HFFc6 (cell line): ENCODE measurements at places on chromosomes 3 and 15.
A peak's percentile ranks its signal among the peaks of the same experiment; 100 is the strongest.

DNA sequence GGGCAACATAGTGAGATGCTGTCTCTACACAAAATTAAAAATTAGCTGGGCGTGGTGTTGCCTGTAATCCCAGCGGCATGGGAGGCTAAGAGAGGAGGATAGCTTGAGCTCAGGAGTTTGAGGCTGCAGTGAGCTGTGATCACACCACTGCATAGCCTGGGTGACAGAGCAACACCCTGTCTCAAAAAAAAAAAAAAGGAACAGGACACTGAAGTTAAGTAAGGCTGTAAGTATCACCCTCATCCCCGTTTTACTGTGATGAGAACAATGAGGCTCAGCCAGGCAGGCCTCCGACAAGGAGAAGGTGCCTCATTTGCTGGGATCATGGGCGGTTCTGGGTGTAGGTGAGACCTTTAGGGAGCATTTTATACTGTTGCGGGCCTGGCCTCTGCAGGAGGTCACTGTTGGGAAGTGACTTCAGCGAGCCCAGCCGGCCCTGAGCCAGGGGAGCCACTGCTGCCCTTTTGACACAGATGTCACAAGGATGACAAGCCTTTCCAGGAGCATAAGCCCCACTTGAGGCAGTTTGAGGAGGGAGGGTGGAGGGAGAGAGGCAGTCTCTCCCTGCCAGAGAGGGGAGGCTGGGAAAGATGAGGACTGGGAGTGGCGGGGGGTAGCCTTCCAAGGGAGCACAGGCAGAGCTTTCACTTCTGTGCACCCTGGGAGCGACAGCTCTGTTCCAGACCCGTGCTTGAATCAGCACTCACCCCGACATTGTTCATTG, 30.8 kb downstream of the IRAK2 start:
- DNase-seq = no peak

DNA sequence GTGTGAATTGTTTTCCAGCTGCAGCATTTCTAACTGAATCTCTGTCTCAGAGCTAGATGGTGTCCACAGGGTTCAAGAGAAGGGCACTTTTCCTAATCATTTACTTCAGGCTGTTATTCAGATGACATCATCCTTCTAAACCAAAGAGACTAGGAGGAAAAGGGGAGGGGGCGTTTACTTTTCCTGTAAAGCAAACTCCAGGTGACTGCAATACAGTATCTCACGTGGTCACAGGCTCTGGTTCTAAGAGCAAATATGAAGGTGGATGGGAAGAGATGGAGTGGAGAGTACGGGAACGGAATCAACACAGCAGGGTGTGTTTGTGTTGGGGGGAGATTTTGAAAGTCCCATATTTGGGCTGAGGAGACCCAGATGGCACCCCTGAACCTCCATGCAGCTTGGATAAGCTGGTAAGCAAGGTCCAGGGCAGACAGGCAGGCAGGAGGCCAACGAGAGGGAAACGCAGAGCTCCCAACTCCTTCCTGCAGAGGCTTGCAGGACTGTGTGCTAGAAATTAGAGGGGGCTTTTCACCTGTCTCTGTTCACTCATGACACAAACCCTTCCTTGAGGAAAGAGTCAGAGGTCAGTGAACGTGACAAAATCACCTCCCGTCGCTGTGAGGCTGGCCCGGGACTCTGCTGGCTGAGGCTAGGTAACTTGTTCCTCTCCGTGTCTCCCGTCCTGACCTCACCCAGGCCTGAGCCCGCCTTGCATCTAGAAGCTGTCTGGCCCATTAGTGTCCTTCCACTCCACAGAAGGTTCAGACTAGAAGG, 151.2 kb downstream of the OPA1 start:
- DNase-seq = no peak

DNA sequence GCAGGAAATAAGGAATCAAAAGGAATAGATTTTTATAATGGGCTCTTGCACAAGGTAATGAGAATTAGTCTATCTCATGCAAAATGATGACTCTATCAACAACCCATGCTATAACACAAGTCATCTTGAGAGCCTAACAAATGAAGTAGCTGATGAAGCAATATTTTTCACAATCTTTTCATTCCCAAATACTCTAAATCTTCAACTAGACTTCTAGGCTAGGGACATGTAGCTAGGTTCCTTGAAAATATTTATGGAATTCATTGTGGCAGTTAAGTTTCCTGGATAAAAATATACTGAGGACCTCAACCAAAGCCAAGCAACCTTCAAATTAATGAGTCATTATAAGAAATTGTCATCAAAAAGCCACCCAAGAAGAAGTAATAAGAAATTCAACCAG, 55.4 kb downstream of the DCBLD2 start:
- peak; percentile 47 for DNase-seq

- DNase-seq = peak; percentile 84
These were observed 28.8 kb downstream of the KNG1 start for GRCh38 chr3:186746008-186746407.

GRCh38 chr3:45413172-45413765, 24.9 kb downstream of the LARS2 start:
- DNase-seq = no peak

DNA sequence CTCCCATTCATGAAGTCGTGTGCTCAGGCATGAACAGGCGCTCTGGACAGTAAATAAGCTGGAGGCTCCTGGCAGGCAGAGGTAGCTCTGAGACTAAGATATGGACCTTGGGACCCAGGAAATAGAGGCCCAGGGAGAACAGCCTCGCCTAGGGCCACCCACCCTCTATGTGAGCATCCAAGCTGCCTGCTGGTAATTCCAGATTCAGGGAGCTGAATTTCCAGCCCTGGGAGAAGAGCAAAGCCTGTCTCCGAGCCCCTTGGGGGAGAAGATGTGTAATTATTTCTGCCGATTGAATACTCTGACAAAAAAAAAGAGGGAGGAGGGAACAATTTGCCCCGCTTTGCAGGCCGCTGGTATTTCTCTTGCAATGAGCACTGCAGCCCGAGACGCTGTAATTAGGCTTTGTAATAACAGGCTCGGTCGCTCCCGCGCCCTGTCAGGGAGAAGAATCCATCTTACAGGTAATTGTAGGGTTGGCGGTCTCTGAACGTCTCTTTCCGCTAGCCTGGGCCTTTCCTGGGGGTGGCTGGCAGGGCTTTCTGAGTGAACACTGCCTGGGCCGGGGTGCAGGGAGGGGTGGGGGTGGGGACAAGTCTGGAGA, 131.5 kb downstream of the WNT7A start:
- no peak for DNase-seq

- no peak for DNase-seq
These were observed 117.1 kb downstream of the CHSY1 start for GRCh38 chr15:101134780-101135179.

DNA sequence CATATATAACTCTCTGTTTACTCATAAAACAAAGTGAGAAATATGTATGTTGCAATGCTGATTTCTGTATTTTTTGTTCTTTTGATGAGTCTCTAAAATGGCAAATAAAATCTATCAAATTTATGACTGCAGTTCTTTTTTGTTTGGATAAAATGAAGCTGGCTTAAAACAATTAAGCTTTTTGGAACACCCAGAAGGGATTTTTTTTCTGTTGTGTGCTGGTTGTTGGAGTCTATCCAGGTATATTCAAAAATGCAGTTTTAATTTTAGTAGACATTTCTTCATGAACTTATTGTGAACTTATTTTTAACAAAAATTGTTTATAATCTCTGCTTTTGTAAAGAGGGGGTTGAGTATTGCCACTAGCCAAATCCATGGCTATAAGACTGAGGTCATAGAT, 405.5 kb downstream of the RAP2B start:
- DNase-seq = no peak

GRCh38 chr3:9165421-9165820, 84.0 kb downstream of the SRGAP3 start:
- no peak for DNase-seq

DNA sequence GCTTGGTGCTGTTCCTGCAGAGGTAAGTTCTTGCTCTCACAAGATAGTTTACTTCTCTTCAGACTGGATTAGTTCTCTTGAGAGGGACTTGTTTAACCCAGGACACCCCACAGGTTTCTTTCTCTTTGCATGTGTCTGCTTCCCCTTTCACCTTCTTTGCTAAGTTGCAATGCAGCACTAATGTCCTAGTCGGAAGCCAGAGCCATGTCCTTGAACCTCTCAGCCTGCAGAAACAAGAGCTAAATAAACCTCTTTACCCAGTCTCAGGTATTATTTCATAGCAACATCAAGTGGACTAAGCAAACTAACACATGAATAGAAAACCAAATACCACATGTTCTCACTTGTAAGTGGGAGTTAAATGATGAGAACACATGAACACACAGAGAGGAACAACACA, 915.2 kb downstream of the NSUN3 start:
- no peak for DNase-seq

DNA sequence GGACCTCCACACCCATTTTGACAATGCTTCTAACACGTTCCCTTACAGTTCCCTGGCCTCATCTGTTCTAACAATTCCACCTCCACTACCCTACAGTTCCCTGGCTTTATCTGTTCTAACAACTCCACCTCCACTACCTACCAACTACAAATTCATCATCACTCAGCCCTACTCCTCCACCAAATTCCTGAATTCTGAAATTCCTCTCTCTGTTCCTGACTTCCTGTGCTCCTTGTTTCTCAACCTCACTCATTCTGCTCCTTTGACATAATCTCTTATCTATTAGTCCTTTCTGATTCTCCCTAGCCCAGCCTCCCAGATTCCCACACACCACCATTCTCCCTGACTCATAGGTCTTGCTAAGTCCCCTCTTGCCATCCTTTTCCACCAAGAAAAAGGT, 22.5 kb downstream of the UPK1B start:
- DNase-seq = no peak

DNA sequence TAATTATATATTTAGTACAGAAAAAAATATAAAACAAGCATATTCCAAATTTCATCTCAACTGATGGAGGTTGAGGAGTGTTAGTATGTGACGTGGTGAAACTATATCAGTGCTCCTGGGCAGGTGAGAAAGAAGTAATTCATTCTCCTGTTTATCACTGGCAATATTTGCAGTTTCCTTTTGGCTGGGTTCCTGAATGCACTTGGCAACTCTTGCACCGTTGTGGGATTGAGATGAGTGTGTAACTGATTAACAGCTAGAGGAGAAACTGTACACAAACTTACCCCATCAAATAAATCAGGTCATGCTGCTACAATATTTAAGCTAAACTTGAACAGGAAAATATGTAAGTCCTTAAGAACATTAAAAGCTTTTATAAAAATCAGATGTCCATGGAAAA, 2.1 kb upstream of the ATP13A4 start:
- DNase-seq = no peak

DNA sequence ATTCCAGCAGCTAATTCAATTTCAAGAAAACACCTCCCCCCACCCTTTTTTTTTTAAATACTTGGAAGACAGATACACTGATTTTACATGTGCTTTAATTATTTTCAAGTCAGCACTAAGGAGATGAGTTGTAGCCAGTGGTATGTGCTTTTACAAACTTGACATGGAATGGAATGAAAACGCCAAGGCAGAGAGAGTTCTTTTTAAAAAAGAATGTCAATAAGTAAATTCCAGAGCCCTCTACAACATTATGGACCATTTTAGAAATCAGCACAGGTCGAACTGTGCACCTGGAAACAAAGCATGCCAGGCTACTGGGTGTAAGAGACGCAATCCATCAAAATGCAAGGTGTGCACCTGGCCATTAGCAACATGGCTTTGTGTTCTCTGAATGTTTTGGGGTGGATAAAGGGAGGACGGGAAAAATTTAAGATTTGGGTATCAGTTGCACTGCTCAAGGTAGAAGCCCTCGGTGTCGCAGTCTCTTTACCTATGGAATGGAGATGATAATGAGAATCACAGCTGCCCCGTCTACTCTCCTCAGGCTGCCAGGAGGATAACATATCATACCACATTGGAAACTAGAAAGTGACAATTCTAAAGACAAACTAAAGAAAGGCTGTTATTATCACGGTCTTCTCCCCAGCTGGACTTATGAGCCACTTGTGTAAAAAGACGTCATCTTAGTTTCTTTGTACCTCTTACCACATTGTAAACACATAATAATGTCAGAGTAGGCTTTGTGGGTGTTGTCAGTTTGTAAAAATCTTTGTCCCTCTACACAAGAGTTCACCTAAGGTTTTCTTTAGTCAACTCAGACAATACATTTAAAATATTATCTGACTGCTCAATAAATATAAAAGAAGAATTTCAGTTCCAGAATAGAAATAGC, 107.4 kb upstream of the PRICKLE2 start:
- peak; percentile 53 for DNase-seq

DNA sequence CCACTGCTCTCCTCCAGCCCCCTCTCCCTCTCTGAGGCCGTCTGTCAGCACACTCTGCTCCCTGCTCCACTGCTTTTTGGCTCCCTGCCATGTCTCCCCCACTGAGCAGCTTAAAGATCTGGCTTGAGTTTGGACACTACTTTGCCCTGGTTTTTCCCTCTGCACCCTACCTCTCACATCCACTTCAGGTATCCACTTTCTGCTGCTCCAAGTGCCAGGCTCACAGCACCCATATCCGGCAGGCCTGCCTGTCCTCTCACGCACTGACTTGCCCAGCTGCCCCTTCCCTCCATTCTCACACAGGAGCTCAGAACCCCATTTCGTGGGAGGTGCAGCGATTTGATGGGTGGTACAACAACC, 3.7 kb downstream of the DUOX1 start:
- no peak for DNase-seq

DNA sequence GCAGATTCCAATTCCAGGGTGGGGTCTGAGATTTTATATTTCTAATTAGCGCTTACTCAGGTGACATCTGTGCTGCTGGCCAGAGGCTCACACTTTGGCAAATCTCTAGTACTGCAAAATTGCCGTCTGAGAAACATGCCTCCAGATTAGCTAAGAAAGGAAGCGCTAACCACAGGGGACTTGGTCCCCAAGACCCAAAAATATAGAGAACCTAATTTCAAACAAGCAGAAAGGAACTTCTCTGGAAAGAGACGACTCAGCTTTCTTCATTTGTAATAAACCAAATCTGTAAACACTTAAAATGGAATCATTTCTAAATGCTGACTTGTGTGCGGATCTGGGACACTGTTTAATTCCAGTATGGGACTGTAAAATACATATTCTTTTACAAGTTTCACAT, 55.7 kb downstream of the B3GNT5 start:
- DNase-seq = no peak

GRCh38 chr3:61541694-61542093, 19.7 kb upstream of the PTPRG start:
- no peak for DNase-seq

GRCh38 chr3:26292780-26293179, 329.8 kb upstream of the LRRC3B start:
- no peak for DNase-seq

GRCh38 chr15:60362321-60363086, 35.3 kb downstream of the ANXA2 start:
- DNase-seq = peak; percentile 89
